PC-9 (cell line): ENCODE measurements at places on chromosomes 7 and 10.

DNA sequence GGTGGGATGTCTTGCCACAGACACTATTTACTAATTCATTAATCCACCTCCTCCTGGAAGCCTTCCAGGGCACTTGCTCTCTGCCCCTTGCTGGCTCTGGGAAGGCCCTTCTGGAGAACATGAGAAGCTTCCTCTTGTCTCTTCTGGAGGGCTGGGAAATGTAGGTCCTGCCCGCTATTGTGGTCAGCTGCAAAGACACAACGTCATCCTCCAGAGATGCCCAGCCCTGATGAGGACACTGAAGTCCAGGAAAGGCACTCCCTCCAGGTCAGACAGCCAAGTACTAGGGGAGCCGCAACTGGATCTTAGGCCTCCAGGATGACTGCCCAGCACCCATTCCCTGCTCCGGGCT lies 9.6 kb upstream of the TACR2 start:
- DNase-seq, result peak; percentile 53

GRCh38 chr10:103238506-103239252 lies 7.0 kb upstream of the RPEL1 start:
- DNase-seq, result peak; percentile 96

- no peak for DNase-seq
Observed at GRCh38 chr7:114886241-114886640, 35.7 kb upstream of the MDFIC start.

- no peak for DNase-seq
Observed at GRCh38 chr10:124281666-124282065, 137.1 kb downstream of the OAT start.

DNA sequence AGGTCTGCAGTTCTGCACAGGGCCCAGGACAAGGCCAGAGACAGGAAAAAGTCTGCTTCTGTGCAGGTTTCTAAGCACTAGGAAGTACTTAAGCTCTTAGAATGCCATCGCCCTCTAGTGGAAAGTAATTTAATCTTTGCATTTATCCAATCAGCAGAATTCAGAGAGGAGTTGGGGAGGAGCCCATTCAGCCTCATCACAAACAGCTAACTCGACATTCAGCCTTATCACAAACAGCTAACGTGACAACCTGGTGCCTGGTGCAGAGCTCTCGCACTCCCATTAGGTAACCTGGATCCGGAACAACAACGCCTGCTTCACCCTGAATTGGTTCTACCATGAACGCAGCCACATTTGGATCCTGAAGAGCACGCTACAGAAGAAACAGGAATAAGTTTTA lies 15.2 kb downstream of the OAT start:
- DNase-seq, result no peak

GRCh38 chr10:49395741-49396665 lies at the start of gene DRGX:
TSS of gene DRGX (minus strand) at chr10:49396089. CDS start at chr10:49395440, 649 bp downstream.
- DNase-seq, result no peak

DNA sequence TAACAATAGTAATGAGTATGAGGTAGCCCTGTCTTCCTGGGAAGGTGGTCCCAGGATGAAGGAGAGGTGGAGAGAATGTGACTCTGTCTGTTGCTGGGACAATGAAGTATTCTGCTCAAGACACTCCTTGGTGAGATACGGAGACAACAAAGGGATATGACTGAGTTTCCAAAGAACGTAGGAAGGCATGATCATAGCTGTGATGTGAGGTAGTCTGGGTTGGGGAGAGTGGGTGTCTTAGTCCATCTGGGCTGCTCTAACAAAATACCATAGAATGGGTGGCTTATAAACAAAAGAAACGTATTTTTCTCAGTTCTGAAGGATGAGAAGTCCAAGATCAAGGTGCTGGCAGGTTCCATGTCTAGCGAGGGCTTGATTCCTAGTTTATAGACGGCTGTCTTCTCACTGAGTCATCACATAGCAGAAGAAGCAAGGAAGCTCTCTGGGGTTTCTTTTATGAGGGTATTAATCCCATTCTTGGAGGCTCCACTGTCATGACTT lies 84.9 kb upstream of the RHOBTB1 start:
- DNase-seq, result no peak

DNA sequence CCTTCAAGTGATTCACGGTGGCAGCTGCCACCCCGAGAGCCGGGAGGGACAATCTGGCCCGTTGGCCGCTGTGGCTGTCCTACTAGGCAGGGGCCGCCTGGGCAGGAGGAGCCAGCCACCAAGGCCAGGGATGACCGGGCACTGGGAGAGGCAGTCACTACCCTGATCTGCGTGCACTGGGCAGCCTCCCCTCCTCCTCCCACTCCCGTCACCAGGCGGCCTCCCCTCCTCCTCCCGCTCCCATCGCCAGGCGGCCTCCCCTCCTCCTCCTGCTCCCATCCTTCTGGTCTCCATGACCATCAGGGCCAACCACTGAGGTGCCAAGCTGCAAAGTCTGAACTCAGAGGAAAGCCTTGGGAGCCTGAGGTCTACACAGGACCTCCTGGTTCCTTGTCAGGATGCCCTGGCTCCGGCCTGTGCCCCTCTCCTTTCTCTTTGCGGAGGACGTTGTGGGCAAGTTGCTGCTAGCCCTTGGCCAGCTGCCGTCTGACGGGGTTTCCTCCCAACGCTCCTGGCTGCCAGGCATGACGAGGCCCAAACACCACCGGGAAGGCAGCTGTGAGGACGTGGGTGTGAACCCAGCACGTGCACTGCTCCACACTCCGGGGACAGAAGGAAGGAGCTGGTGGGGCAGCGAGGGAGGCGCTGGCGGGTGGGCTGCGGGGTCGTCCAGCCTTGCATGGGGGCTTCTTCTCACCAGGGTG lies 131.1 kb downstream of the WDR37 start:
- no peak for DNase-seq

- no peak for DNase-seq
Observed at GRCh38 chr10:106680061-106680460, 484.4 kb downstream of the SORCS1 start.

DNA sequence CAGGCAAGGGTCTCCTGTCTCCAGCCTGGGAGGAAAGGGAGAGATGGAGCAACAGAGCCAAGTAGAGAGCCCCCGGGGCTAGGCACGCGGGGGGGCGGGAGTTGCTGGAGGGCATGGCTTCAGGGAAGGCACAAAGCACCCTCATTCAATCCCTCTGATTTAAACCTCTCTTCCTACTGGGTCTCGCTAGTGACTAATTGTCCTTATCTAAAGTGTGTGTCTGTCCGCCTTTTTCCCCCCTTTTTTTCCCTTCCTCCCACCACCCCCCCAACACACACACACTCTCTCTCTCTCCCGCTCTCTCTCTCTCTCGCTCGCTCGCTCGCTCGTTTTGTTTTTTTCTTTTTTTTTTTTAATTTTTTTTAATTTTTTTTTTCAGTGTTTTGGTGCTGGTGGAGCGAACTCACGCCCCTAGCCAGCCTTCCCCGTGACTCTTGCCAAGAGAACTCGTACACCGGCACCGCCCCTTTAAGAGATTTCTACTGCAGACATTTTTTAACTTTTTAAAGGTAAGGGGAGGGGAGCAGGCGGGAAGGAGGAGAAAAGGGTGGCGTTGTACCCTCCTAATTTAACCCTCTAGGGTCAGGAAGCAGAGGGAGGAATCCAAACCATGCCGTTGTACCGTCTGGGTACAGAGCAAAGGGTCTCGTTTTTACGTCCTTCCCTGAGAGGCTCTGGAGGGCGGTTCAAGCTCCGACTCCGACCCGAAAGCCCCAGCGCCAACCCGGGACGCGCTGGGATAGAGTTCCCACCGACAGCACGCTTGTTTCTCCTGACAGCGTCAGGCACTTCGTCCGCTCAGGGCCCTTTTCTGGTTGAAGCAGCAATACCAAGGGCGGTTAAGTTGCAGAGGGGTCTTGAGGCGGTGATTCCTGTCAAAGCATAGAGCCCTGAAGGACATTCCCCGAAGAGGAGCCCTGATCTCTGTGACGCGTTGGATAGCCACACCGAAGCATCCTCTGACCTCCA lies at the start of gene HPSE2:
Gene HPSE2, minus strand, starts transcription at position 195 of the 969 bp plus-strand sequence.
- DNase-seq, result no peak

GRCh38 chr7:98493030-98493778 lies 92.3 kb upstream of the BAIAP2L1 start:
- no peak for DNase-seq

DNA sequence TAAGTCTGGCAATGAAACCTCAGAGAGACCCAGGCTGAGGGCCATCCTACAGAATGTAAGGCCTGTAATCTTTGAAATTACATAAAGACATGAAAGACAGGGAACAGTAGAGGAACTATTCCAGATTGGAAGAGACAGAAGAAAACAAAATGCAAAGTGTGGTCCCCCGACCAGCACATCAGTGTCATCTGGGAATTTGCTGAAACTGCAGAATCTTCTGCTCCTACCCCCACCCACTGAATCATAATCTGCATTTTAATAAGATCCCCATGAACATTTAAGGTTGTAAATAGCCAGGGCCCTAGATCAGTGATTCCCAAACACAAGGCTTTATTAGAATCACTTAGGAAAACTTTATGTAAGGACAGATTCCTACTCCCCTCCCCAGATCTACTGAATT lies 154.4 kb downstream of the NOC3L start:
- no peak for DNase-seq

DNA sequence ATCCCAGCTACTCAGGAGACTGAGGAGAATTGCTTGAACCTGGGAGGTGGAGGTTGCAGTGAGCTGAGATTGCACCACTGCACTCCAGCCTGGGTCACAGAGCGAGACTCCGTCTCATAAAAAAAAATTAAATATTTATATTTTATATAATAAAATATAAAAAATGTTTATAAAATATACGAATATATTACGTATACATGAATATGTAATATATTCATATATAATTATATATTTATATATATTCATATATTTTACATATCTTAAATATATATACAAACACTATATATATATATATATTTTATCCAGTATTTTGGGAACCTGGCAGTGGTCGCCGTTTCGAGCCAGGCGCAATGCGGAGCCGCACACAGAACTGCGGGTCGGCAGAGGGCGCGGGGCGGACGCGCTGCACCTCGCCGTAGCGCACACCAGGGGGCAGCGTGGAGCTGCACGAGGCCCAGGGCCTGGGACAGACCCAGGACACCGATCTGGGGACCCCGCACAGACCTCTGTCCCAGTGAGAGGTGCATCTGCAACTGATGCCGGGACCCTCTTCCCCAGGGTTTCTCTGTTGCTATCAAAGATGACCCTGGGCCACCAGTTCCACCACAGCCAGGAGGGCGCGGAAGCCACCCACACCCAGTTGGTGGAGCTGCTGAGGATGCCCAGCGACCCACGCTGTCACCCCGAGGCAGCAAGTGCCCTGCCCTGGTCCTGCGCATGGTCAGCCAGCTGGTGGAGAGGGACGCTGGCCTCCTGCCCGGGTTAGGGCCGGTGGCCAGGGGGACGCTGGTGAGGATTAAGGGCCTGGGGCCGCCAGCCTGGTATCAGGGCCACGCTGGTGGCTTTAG lies 22.7 kb downstream of the AP5Z1 start:
- DNase-seq, result no peak

DNA sequence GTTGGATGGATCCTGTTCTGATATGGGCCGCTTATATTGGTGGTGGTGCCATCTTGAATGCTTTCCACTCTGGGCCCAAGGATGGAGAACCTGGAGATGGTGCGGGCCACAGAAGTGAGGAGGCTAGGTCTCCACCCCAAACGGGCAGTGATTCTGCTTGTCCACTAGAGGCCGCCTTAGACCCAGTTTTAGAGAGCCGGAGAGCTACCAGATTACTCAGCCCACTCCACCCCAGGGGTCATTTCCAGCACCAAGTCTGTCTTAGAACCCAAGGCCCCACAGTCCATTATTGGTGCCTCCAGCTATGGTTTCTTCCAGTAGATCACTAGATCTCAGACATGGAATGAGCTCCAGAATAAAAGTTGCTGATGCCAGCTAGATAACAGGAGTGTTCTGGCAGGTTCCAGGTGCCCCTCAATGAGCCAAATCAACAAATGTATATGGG lies 11.8 kb upstream of the CAMK2G start:
- DNase-seq, result peak; percentile 76
